Islet precursor cell (in vitro differentiated cells): ENCODE measurements at places on chromosomes 12 and 14.

- DNase-seq: peak; percentile 78
These were observed 39.8 kb downstream of the BAZ2A start for GRCh38 chr12:56590237-56590830.

DNA sequence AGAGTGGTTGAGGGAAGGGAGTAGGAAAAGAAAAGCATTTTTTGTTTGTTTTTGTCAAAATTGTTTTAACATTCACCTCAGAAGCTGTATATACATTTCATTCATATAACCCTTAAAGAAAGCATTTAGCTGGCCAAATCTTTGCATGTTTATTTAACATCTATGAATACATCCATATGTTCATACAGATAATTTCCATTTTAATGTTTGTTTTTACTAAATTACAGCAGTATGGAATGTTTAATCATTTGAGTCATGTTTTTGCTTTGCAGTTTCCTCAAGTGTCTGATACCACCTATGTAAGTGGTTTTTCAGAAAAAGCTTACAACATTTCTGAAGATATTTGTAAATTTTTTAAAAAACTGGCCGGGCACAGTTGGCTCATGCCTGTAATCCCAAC, 84.3 kb upstream of the ATF1 start:
- DNase-seq: no peak

- DNase-seq: no peak
These were observed 52.8 kb downstream of the SLCO1B1 start for GRCh38 chr12:21183721-21184275.

DNA sequence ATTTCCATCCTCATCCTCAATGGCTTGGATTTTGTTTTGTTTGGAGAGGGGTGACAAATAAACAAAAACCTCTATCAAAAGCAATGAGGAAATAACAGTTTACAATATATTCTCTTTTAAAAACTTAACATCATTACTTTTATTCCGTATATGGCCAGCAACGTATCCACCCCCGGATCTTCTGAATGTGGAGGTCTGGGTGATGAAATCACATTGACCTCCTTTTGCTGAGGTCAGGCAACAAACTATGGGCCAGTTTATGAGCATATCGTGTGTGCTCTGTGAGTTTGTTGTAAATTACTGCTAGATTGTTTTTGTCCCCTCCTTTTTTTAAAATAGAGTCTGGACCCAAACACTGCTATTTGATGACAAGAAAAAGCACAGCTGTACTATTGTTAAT, 178.1 kb downstream of the BCAT1 start:
- DNase-seq: no peak

- DNase-seq: no peak
These were observed 670 bp downstream of the CCNB1IP1 start for GRCh38 chr14:20332431-20332787.

- no peak for DNase-seq
These were observed 44.7 kb upstream of the NUDT4 start for GRCh38 chr12:93333054-93333453.

DNA sequence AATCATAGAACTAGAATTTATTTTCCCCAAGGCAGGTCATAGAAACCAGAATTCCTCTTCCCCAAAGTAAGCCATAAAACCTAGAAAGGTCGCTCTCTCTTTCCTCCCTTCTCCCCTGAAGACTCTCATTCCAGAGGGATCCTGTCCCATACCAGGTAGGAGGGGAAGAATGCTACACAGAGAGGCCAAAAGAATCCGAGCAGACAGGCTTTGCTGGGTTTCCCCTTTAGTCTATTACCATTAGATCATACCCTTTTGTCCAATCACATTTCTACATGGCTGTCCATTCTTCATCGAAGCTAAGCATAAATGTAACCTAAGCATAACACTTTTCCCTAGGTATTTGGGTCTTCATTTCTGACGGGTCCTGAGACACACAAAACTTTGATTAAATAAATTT, 204.5 kb downstream of the SPTSSA start:
- DNase-seq: peak; percentile 58
